ENCODE measurements at places on chromosomes 6 and 20.

GRCh38 chr6:111338843-111339242 is 144.2 kb downstream of the REV3L start:
- no peak for DNase-seq

DNA sequence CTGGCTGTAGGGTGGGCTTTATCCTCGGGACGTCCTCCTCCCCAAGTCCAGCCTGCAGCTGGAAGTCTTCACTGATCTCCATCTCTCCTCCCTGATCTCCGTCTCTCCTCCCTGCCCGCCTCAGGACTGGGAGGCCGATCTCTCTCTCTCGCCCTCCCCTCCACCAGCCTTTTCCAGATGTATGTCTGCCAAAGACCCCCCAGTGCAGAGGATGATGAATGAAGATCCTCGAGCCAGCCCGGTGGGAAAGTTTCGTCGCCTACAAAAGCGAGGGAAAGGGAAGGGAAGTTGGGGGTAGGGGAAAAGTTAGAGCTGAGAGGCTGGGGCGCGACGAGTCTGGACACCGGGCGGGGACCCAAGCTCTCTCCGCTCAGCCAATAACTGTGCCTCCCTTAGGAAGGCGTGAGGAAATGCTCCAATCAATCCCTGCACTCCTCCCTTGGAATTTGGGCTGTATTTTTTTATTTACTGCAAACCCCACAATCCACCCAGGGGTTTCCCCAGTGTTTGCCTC is 595 bp upstream of the SRF start:
- no peak for DNase-seq

GRCh38 chr6:29925727-29926412 is 16.5 kb upstream of the HLA-A start:
- no peak for DNase-seq

DNA sequence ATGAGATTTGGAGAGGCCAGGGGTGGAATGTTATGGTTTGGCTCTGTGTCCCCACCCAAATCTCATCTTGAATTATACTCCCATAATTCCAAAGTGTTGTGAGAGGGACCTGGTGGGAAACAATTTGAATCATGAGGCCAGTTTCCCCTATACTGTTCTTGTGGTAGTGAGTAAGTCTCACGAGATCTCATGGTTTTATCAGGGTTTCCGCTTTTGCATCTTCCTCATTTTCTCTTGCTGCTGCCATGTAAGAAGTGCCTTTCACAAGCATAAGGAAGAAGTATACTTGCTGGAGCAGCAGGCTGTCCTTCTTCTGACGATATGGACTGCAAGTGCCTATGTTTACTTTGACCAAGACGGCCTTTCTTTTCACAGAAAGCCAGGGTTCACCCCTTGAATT is 270.5 kb downstream of the ESR1 start:
- no peak for DNase-seq

DNA sequence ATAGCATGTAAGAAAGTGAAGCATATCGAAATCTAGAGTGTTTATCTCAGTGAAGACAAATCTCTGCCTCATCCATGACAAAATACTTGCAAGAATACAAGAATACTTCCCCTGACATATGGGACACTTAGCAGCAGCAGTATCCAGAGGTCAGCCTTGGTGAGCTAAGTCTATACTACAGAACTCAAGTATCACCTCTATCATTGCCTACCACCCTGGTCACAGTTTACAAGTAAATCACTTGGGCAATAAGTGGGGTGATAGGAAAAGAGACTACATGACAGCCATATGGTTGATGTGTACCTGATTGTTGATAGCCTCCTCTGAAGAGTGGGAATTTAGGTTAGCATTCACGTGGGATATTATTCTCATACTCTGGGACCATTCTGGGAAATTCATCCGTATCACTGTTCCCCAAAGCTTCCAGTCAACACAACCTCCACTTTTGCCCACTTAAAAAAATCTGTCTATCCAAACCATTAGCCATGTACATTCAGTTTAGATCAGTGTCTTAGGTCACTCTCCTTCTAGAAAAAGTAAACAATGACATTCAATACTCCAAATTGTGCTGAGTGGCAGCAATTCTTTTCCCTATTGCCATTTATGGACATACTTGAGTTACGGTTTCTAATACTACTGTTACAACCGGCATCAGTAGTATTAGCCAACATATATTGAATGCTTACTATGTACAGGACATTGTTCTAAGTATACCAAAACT is 118.2 kb upstream of the PRSS16 start:
- no peak for DNase-seq

- no peak for DNase-seq
These were observed 144.2 kb downstream of the JARID2 start for GRCh38 chr6:15389765-15390723.

DNA sequence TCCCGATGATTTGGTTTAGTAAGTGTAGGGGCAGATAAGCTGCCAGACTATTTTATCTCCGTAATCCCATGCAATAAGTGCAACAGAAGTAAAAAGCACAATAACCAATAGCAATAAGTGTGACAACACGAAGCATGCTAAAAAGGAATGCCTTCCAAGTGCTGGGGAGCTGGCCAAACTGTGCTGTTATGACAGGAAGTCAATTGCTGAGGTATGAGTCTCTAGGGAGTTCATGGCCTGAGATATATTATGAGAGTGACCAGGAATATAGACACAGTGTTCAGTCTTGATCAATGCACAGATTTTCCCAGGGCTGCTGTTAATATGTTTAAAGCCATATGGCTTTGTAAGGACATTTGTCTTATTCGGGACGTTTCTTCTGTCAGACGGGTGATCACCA is 10.5 kb upstream of the ANGPT4 start:
- DNase-seq, result no peak

DNA sequence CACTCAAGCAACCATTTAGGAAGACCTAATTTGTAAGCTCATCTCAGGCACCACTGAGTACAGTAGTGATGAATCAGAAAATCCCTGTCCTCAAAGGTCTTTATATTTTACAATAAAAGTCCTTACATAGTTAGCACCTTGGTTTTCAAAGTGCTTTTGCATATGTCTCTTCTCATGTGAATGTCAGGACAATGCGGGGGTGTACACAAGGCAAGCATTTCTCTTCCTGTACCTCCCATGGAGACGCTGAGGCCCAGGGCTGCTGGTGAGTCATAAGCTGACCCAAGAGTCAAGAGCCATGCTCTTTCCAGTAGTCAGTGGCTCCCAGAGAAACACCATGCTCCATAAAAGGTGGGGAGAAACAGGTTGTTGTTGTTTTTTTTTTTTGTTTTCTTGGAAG is 174.0 kb downstream of the GJA10 start:
- no peak for DNase-seq

DNA sequence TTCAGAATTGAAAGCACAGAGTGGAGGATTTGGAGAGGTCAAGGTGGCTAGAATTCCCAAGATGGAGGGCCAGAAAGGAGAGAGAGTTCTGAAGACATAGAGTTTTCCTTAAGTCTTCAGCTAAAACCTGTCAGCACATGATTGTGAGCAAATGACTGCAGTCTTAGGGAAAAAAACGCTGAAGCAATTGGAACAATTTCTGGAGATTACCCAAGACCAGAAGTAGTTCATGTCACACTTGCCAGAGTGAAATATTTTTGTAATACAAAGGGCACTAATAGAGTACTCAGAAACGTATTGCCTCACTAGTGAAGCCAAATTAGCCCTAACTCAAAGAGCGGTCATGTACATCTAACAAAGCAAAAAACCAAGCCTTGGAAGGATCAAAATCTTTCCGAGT is 541.3 kb upstream of the MARCKS start:
- DNase-seq, result no peak

DNA sequence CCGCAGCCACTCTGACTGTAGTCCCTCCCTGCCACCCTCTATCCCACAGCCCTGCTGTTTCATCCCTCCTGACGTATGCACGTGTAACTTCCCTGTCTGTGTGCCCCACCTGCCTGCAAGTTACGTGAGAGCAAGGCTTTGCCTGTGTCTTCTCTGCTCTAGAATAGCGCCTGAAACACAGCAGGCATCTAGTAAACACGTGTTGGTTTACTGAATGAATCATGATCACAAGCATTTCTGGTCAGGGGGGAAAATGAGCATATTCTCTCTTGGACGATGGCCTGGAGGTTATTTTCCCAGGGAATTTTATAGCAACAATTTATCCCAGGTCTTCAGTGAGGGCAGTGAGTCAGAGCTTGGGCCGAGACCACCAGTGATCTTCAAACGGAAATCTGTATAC is 38.3 kb downstream of the PSMG4 start:
- DNase-seq, result no peak

- no peak for DNase-seq
These were observed 119.8 kb upstream of the AKAP12 start for GRCh38 chr6:151119823-151120524.

DNA sequence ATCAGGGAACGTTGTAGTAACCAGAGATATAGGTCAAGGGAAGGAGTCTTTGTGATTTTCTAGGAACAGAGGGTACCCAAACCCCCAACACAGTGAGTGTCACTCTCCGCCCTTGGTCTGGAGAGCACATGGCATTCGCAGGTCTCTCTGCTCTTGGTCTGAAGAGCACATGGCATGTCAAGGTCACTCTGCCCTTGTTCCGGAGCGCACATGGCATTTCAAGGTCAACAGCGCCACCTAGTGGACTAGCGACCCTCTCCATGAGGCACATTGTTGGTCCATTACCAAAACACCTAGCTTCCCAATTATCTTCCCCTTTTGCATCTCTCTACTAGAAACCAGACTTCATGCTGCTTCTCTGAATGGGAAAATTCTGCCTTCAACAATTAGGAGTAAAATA is 260.0 kb downstream of the C6orf118 start:
- DNase-seq, result no peak

- DNase-seq, result no peak
These were observed 78.4 kb upstream of the ATXN1 start for GRCh38 chr6:16839631-16840179.

DNA sequence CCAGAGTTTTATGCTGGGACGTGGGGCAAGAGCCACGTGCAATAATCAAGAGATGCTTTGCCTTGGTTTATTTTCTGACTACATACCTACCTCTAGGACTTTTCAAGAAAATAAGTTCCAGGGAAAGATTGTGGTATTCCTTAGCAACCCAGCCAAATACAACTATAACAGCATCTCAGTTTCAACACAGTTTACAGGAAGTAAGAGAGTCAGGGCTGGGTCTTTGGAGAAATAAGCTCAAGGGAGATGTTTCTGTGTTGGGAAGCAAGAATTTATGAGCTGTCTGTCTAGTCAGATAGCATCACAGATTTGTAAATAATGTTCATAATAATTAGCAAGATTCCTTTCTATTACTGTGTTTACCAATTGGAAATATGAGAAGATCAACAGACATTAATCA is 35.1 kb downstream of the MAP3K5 start:
- no peak for DNase-seq

DNA sequence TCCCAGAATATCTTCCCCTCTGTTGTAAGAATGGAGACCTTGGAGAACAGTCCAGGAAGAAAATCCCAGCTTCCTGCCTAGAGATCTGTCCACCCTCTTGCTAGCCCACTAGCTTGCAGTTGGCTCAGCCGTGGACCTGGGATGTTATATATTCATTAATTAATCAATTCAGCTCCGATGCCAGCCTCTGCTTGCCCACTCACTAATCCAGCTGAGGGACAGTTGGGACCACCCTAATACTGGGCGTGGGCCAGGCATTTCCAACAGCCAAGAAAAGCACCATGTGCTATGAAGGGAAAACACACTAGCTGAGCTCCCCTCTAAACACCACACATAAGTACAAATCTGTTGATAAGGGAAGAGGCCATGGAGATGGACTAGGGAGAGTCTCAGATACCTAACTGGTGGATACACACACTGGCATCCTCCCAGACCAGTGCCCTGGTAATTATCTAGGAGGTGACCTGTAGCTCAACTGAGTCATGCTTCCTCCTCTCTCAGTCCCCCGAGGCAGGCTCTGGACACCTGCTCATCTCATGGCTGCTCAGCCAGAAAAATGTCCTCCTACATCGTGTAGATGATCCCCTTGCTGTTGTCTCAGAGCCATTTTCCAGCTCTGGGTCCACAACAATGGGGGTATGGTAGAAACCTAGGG is 78.9 kb downstream of the ANKRD60 start:
- no peak for DNase-seq

DNA sequence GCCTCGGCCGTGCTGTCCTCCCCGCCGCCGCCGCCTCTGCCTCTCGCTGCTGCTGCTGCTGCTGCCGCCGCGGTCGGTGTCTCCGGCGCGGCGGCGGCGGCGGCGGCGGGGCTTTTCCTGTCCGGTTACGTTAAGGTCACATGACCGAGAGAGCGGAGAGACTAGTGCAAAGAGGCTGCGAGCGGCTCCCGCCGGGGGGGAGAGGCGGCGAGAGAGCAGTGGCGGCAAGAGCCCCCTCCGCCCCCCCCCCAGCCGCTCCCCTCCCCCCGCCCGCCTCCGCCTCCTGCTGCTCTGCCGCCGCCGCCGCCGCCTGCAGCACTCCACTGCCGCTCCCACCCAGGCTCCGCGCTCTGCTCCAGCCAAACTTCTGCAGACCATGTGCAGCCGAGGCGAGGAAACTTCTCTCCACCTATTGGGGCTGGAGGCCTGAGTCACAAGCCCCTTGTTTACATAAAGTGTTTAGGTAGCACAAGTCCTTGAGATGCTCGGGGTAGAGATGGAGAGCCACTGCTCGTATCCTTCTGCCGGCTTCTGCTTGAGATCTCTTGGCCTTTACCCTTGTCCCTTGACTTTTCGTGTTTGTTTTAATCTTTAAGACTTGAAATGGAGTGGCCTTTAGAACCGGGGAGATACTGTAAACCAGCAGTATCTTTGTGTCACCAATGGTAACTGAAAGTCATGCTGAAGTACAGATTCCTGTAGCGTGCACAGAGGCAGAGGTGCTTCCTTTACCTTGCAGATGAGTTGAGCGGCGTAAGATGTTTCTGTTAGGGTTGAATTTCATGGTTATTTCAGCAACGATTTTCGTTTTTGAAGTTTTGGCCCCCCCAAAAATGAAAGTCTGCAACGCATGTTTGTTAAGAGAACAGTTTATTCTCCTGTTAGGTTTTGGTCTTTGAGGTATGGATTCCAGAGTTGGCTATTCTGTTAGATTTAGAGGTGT is at the start of gene ZBTB2:
TSS of gene ZBTB2 (minus strand) at position 89 of the 943 bp plus-strand sequence. CDS start 17,922 bp downstream, outside the sequence.
- DNase-seq, result peak; percentile 44

DNA sequence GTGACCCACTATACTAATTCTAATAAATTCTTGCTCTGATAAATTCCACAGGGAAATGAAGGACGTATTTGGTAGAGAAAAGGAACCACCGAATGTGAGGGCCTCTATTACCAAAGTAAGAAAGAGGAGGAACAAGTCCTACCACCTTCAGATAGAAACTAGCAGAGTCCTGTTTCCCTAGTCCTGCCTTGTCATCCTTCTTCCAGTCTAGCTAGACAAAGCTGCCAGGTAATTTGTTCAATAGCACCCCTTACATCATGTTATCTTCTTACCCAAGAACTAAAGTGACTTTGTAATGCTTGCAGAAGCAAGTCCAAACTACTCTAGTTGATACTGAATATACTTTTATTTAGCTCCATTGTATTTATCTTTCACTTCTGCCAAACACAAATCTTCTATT is 29.3 kb upstream of the FAM83B start:
- DNase-seq, result no peak

- DNase-seq, result no peak
These were observed 34.6 kb downstream of the RAMACL start for GRCh38 chr6:166551754-166552495.
